ENCODE measurements at places on chromosomes 1 and 21.

DNA sequence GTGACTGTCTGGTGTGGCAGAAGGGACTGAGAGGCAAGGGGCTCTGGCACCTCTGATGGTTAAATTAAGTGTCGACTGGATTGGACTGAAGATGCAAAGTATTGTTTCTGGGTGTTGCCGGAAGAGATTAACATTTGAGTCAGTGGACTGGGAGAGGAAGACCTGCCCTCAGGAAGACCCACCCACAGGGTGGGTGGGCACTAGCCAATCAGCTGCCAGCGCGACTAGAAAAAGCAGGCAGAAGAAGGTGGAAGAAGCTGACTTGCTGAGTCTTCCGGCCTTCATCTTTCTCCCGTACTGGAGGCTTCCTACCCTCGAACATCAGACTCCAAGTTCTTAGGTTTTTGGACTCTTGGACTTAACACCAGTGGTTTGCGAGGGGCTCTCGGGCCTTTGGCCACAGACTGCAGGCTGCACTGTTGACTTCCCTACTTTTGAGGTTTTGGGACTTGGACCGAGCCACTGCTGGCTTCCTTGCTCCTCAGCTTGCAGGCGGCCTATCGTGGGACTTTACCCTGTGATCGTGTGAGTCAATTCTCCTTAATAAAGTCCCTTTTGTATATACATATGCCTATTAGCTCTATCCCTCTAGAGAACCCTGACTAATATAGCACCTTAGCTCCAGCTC lies 79.6 kb downstream of the KAZN start:
- DNase-seq, result no peak

DNA sequence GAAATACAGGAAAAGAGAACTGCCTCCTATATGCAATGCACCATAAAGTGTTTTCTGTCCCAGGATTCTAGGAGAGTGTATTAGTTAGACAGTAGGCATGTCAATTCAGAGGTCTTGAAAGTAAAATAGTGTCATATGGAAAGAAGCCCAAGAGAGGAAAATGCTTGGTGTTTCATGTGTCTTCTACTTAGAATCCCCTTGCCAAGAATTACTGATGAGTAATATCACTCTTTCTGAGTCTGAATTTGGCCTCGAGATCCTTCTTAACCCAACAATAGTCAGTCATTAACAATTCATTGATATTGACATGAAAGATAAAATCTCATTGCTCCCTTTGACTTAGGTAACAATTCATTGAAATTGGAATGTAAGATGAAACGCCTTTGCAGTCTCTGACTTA lies 972.2 kb downstream of the TTLL7 start:
- no peak for DNase-seq

- DNase-seq, result no peak
Measured at GRCh38 chr1:108140177-108140576, 60.0 kb downstream of the SLC25A24 start.

- no peak for DNase-seq
Measured at GRCh38 chr1:115426231-115426771, 88.3 kb upstream of the NGF start.

DNA sequence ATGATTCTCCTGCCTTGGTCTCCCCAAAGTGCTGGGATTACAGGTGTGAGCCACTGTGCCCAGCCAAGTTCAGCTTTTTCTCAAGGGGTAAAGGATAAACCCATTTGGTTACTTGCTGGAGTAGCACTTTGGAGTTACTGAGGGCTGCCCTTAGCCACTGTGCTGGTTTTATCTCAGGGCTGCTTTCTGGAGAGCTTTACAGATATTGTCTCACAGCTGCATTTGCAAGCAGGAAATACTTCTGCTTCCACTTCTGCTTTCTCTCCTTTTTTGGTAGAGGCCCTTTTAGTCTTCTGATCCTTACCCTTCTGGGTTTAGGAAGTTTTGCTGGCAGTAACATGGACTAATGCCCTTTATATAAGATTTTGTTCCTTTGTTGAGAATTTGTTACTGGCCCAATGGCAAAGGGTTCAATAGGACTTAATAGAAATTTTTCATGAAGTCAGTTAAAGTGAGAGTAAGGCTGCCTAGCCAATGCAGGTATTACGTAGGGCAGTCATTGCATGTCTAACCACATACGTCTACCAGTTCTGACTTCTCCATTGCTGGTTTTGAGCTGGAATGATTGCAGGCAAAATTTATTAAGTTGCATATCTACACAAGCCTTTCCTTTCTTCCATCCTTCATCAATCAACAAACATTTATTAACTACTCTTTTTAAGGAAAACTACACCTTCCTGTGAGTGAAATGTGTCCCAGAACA lies 24.4 kb downstream of the CAP1 start:
- DNase-seq, result no peak

GRCh38 chr21:44324854-44325107 lies 14.4 kb downstream of the CFAP410 start:
- no peak for DNase-seq

DNA sequence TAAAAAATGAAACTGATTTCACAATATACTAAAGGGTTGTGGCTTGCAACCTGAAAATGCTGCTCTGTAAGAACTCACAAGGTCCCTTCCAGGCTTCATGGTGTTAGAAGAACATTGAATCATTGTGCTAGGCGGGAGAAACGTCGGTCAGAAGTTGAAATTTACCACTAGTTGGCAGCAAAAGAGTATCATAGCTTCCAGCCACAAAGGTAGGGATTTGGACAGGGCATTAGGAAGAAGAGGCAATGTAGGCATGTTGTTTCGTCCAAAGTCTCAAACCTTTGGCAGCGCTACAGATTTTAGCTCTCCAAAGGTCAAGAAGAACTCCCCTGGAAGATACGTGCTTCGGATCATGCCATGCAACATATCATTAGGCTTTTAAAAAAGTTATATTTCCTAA lies 62.5 kb upstream of the ZP4 start:
- no peak for DNase-seq

All from 8988T (cell line).